ENCODE measurements at places on chromosomes 5 and 9.

- no peak for DNase-seq
These were observed 18.5 kb upstream of the TOR2A start for GRCh38 chr9:127753622-127754021.

DNA sequence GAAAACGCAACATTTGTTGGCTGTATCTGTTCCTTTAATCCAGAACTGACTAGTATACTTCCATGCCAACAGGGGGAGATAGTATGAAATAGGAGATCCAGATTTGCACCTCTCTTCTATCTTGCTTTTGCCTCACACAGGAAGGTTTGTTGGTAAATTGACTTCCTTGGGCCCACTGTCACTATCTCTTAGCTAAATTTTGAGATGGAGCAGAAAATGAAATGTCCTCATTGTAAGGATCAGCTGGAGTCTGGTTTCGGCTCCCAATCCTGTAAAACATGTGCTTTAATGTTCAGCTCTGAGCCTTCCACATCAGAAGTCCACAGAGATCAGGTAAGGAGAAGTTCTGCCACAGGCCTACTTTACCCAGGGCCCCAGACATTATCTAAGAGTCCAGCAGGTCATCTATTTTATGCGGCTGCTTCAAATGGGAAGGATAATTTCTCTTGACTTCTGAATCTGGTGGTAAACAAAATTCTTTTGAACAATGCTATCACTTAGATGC is 176.8 kb downstream of the FER start:
- DNase-seq = no peak

- DNase-seq = no peak
These were observed 49.9 kb downstream of the PTPN3 start for GRCh38 chr9:109448223-109448622.

- no peak for DNase-seq
These were observed 1630.1 kb upstream of the C9orf72 start for GRCh38 chr9:29203244-29203930.

- no peak for DNase-seq
These were observed 32.7 kb upstream of the SLCO6A1 start for GRCh38 chr5:102531506-102531905.

- DNase-seq = no peak
These were observed 1819.8 kb upstream of the C9orf72 start for GRCh38 chr9:29393064-29393463.

DNA sequence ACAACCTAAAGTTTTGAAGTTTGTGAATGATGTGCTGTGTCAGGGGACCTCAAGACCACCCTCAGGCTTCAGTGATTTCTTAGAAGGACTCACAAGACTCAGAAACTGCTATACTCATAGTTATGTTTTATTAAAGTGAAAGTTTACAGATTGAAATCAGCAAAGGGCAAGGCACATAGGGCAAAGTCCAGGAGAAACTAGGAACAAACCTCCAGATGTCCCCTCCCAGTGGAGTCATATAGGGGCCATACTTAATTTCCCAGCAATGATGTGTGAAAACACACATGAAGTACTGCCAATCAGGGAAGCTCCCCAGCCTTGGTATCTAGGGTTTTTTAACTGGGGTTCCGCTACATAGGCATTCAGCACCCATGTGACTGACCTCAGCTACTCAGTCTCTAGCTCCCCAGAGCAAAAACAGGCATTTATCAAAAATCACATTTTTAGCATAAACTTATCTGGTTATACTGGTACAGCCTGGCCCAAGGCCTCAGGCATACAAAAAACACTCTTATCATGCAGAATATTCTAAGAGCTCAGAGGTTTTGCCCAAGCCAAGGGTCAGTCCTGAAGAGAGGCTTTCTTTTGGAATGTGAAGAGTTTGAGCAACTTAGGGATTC is 74.7 kb upstream of the ANKRD55 start:
- no peak for DNase-seq

DNA sequence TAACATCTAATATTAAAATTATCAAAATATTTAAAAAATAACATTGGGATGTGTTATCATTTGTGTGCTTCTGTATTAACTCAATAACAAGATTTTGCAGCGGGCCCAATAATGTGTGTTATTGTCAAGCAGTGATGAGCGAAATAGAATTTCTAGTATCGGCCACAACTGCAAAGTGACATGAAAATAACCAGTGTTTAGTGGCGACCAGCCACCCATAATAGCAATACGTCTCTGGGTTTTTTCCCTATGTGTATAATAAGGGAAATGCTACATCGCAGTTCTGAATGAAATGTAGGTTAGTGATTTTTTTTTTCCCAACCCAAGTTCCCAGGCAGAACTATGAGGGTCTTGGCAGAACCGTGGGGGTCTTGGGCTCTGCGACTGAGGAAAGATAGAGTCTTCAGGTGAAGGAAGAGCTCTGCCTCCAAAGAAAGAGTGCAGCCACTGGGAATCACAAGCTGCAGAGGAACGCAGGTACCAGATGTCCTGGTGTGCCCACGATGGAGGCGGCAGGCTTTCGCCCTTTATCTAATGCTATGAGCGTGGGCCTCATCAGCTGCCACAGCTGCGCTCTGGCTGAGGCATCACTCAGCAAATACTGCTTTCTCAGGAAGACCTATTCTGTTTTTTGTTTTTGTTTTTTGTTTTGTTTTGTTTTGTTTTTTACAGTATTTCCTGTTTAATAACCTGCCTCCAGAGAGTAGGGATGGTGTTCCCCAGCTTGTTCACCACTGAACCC is 235.0 kb downstream of the ROR2 start:
- no peak for DNase-seq

DNA sequence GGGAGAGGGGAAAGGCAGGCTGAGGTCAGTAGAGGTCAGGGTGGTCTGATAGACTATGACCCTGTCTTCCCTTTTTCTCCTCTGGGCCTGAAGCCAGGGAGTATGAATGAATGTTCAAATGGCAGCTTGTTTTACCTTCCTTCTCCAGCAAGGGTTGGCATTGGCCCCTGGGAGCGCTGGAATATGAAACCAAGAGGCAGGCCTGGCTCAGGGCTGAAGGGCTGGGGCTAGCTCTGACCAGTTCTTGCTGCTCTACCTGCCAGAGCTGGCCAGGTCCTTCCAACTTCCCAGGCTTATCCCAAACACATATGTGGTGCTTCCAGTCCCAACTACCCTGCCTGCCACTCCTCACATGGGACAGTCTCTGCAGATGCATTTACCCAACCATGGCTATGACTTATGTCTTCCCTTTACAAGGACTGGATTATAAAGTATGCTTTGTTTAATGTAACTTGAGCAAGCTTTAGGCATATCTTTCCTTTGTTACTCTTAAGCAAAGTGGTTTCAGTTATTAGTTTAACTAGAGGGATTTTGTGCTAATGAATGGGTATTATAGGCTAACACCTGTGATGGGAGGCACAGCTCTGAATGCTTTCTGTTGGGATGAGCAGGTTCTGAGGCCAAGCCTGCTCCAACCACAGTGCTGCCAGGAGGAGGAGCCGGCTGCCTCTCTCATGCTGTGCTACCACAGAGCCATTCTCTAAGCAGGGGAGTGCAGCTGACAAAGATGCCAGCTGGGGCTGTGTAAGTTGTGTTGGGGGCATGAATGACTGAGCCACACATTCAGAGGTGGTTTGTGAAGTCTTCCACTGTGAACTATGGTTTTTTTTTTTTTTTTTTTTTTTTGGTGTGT is 6.1 kb downstream of the CCNI2 start:
- DNase-seq = no peak

DNA sequence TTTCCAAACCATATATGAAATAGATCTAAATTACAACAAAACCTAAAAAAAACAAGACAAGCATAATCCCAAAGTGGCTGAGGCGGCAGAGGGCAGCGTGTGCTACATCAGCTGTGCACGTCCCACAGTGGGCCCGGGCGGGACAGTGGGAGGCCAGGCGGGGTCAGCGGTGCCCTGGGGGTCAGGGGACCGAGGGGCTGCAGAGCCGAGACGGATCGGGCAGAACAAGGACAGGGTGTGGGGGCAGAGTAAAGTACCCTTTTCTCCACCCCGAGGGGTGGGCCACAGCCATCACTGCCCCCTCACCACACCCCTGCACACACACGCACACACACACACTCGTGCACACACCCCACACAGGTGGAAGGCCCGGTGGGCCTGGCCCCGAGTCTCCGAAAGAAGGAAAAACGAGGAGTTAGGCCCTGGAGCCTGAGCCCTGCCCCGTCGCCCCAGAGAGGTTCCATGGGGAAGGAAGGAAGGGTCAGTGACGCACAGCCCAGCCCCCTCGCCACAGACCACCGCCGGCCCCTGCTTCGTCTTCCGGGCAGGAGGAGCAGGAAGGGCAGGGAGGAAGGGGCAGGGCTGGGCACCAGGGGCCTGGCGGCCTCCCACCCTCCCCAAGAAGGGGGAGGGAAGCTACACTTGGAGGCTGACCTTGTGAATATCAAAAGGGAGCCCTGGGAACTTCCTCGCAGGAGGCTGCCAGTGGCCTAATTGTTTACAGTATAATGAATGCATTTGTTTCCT is 49.6 kb upstream of the UBAC1 start:
- DNase-seq = no peak

GRCh38 chr5:39381376-39381775 is 17.1 kb upstream of the C9 start:
- DNase-seq = no peak

DNA sequence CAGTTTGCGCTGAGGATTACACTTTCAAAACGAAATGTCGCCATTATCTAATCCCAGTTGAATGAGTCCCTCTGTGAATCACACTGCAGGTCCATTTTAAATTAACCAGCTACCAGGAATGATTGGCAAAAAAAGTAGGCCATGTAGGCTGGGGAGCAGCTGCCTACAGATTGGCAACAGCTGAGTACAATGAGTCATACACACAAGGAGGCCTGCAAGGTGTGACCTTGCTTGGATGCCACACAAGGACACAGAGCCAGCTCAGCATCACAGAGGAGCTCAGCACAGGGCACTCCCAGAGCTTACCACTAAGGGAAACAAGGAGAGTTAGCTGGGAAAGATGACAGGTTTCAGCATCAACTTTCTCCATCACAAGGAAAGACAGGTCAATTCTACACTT is 12.9 kb downstream of the HAVCR1 start:
- peak; percentile 16 for DNase-seq

GRCh38 chr5:42516282-42517042 is 93.2 kb downstream of the GHR start:
- DNase-seq = no peak

Measured in epithelial cell of prostate (primary cell).